Metanephros (tissue), 2 donors: ENCODE measurements at places on chromosomes 2 and 18. TPM values are rescaled to one million over a fixed set of nuclear protein-coding genes. Genes with fewer than 3 reads are reported as not detected.

The CUL3 gene
- total RNA-seq = 55.5 TPM

The RND3 gene
- 40.0 TPM for total RNA-seq

The PLGLB1 gene
- 6.9 TPM for total RNA-seq

The TRIM43B gene
- total RNA-seq = 0.35 TPM

The CD226 gene
- total RNA-seq = 2.9 TPM

The ACMSD gene
- total RNA-seq = 18.2 TPM

The IL1F10 gene
- total RNA-seq = not detected

The ALLC gene
- not detected for total RNA-seq

The CHRNA1 gene
- 5.7 TPM for total RNA-seq

The OTX1 gene
- 0.12 TPM for total RNA-seq

The SRD5A2 gene
- 0.06 TPM for total RNA-seq

The ING5 gene
- total RNA-seq = 36.8 TPM

The TMEM214 gene
- 33.5 TPM for total RNA-seq

The CDK15 gene
- total RNA-seq = 1.3 TPM

The SLC4A5 gene
- 8.4 TPM for total RNA-seq

The AQP12B gene
- 0.58 TPM for total RNA-seq

The REG1B gene
- not detected for total RNA-seq
